ENCODE measurements at places on chromosomes 2 and 18.

DNA sequence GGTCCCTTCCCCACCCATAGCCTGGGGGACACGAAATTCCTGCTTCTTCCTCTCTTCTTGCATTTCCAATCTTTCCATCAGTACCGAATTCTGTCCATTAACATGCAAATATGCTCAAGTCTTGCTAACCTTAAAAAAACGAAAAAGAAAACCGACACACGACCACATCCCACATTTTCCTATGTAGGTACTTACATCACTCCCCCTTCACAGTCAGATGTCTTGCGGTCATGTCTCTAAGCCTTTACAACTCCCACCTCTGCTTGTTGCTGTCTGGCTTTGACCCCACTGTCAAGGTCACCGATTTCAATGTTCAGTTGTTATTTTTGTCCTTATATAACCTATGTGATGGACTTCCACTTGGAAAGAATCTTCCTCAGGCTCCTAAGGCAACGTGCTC, 219.4 kb downstream of the NAPG start:
- no peak for DNase-seq

DNA sequence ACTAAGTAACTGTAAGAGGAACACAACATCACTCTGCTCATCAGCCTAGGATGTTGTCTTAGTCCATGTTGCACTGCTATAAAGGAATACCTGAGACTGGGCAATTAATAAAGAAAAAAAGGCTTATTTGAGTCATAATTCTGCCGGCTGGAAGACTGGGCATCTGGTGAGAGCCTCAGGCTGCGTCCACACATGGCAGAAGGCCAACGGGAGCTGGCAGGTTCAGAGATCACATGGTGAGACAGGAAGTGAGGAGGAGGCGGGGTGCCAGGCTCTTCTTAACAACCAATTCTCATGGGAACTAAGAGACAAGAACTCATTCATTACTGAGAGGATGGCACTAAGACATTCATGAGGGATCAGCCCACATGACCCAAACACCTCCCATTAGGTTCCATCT, 46.8 kb downstream of the EPG5 start:
- peak; percentile 58 for DNase-seq

DNA sequence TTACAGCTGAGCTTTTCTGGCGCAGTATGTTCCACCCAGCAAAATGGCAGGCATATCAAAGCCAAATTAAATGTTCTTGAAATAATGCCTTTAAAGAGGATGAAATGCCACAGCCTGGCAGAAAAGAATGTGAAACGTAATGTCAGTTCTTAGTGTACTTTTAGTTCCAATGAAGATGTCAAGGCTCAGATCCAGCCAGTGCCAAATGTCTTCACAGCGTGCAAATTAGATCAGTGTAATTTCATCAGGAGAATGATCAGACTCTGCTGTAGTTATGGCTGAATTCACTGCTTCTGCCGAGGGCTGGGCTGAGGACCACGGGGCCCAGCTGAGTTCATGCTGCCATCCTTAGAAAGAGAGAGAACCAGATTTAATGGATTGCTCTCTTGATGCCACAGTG, 78.7 kb upstream of the ITGA4 start:
- no peak for DNase-seq

GRCh38 chr2:15313657-15314056, 247.5 kb downstream of the NBAS start:
- DNase-seq, result no peak

DNA sequence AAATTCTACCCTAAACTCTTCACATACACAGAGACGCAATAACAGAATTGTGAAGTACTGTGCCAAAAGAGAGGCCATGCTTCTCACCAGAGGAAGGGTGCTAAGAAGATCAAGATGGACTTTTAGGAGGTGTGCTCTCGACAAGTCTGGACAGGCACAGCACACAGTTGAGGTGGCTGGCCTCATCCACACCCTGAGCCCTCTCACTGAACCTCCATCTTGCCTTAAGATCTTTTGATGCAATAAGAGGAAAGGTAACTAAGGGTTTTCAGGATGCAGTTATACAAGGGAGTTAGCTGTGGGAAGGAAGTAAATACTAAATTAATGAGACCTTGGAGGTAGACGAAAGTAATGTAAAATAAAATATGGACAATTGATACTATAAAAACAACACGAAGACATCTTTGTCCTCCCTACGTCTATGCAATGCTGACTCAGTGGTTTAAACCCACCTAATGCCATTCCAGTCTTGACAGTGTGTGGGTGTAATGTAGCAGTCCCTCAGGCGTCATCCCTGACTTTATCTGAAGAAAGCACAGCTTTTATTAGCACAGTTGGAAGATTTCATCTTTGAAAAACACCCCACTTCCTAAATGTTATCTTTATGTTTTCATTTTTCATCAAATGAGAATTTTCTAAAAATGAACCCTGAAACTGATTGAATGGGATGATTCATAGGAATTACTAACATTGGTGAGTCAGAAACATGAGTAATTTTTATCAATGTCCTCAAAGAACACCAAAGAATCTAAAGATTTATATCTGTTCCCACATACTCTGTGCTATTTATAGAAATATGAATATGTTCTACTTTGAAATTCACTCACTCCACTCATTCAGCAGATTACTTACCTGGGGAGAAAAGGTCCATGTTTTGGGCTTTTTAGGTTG, 34.0 kb upstream of the MALL start:
- DNase-seq, result no peak

- DNase-seq, result no peak
These were observed 245.9 kb upstream of the REV1 start for GRCh38 chr2:99735753-99736152.

DNA sequence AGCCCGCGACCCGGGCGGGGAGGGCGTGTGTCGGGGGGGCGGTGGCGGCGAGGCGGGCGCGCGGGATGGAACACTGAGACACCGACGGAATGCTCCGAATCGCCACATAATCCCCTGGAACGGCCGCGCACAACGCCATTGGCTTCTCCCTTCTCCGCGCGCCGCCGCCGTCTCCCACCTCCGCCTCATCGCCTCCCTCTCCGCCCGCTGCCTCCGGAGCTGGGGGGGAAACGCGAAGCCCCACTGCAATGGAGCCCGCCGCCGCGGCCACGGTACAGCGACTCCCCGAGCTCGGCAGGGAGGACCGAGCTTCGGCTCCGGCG, at the start of gene PHLPP1:
Gene PHLPP1, plus strand, starts transcription at position 106 of the 323 bp plus-strand sequence. Its CDS starts 143 bp downstream, at position 249.
- no peak for DNase-seq

- no peak for DNase-seq
These were observed 156.1 kb downstream of the MYO1B start for GRCh38 chr2:191401287-191401686.

GRCh38 chr2:199778655-199779054, 72.3 kb downstream of the FTCDNL1 start:
- no peak for DNase-seq

GRCh38 chr2:31219131-31219969, 2.0 kb upstream of the CAPN14 start:
- no peak for DNase-seq

DNA sequence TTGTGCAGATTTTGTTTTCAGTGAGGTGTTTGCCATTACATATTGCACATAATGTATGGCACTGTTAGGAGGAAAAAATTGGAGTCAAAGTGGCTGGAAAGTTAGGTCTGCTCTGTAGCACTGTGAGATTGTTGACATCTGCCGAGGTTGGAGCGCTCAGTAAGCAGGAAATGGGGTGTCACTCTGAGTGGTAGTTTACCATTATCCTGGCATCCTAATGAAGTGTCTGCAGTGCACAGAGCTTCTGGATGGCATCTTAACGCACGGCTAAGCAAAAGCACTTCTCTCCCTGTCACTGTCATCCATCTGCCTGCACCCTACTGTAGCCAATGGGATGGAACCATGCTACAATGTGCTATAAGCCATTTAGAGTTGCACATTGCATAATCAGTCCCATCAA, 561.9 kb downstream of the ARHGAP15 start:
- DNase-seq, result no peak

DNA sequence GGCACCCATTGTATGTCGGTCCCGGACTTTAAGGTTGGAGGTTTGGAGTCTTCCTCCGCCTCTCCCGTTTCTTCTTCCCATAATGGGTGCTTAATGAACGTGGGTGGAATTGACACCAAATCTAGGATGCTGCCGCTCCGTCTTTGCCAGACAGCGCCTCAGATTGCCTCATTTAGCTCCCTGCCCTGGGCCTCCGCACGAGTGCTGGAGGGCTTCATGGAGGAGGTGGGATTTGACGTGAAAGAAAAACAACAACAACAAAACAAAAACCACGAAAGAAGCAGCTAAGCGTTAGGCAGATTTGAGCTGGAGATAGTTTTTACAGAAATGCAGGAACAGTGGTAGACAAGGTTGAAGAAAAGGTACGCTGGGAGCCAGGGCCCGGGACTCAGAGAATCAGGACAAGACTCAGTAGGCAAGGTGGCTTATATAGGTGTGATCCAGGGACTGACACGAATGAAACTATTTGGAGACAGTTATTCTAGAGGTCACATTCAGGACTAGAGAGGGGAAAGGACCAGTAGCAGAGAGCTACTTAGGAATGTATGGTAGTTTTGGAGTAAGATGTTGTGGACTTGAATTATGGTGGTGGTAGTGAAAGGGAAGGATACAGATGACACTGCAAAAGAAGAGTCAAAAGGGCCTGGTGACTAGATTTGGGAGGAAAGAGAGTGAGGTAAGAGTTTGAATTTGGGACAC, 605 bp downstream of the ZNF2 start:
- no peak for DNase-seq

GRCh38 chr18:10381516-10381915, 72.9 kb upstream of the APCDD1 start:
- DNase-seq, result no peak

Measured in NCI-H774 (cell line).